Hepatocyte (in vitro differentiated cells): ENCODE measurements at places on chromosomes 16 and 17. TPM values are rescaled to one million over a fixed set of nuclear protein-coding genes. Genes with fewer than 3 reads are reported as not detected.

The EVPLL gene
- polyA plus RNA-seq = 0.55 TPM in 1 of 2 replicates, not detected in the other

The SLC4A1 gene
- polyA plus RNA-seq = not detected in 2 replicates

- DNase-seq = no peak
These were observed 57.1 kb upstream of the KIF2B start for GRCh38 chr17:53765609-53766008.

DNA sequence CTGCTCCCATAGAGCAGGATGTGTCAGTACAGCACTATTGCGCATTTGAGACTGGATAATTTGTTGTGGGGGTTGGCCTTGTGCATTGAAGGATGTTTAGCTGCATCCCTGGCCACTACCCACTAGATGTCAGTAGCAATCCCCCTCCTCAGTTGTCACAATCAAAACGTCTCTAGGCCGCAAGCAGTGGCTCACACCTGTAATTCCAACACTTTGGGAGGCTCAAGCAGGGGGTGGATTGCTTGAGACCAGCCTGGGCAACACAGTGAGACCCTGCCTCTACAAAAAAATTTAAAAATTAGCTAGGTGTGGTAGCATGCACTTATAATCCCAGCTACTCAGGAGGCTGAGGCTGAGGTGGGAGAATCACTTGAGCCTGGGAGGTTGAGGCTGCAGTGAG is 48.4 kb downstream of the CENPV start:
- DNase-seq = peak; percentile 55

DNA sequence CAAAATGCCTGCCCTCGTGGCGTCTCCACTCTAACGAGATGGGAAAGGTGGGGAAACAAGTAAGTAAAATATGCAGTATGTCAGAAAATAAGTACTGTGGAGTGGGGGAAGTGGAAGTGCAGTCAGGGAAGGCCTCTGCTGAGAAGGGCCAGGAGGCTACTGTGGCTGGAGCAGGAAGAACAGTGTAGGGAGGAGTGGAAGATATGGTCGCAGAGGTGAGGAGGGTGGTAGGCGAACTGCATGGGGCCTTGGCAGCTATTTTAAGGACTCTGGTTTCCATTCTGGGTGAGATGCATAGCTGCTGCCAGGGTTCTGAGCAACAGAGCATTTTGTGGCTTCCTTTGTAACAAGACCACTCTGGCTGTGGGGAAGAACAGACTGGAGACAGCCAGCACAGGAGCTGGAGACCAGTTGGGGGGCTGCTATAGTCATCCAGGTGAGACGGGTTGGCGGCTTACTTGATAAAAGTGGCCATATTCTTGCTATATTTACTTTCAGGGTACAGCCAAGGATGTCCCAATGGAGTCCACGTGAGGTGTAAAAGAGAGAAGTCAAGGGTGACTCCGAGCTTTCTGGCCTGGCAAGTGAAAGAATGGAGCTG is 42.6 kb downstream of the CYTH1 start:
- no peak for DNase-seq

DNA sequence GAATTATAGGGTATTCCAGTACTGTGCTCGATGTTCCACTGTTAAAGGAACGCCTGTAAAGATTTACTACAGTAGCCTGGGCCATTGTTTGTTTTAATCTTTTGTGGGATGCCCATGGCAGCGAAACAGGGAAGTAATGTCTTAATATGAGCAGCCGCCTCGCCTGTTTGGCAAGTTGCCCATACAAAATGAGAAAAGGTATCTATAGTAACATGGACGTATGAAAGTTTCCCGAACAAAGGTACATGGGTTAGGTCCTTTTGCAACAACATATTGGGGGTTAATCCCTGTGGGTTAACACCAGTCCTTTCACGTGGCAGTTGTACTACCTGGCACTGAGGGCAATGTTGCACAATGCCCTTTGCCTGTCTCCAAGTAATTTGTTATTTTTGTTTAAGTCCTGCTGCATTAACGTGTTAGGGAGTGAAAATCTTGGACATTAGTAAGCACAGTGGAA is 21.1 kb upstream of the TMC5 start:
- peak; percentile 18 for DNase-seq

GRCh38 chr17:42252597-42253550 is 23.3 kb downstream of the STAT5B start:
- DNase-seq = no peak

- no peak for DNase-seq
These were observed 51.4 kb upstream of the MNT start for GRCh38 chr17:2452216-2452750.

DNA sequence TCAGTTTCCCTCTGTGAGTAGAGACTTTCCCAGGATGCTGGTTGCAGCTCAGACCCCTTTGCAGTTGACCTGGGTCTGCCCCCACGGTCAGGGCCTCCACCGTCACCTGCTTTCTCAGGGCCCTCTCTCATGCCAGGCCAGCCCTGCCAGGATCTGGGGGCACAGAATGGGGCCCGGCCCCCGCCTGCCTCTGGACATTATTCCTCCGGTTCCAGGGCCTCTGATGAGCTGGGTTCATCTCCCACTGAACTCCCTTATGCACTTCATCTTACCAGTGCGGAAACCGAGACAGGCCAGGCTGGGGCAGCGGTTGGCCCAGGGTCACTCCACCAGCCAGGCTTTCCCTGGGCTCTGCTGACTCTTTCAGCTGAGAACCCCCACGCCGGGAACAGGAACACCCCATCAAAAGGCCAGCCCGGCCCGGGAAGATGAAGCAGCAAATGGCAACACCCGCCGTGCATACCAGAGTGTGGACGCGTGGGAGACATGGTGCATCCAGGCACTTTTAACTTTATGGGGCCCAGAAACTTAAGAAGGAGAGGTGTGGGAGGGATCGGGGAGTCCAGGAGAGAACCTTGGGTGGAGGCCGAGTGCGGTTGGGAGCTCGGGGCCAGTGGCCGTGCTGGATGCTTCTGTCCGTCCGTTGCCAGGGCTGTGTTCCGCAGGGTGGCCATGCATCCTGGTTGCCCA is 19.9 kb downstream of the ZNF469 start:
- no peak for DNase-seq

DNA sequence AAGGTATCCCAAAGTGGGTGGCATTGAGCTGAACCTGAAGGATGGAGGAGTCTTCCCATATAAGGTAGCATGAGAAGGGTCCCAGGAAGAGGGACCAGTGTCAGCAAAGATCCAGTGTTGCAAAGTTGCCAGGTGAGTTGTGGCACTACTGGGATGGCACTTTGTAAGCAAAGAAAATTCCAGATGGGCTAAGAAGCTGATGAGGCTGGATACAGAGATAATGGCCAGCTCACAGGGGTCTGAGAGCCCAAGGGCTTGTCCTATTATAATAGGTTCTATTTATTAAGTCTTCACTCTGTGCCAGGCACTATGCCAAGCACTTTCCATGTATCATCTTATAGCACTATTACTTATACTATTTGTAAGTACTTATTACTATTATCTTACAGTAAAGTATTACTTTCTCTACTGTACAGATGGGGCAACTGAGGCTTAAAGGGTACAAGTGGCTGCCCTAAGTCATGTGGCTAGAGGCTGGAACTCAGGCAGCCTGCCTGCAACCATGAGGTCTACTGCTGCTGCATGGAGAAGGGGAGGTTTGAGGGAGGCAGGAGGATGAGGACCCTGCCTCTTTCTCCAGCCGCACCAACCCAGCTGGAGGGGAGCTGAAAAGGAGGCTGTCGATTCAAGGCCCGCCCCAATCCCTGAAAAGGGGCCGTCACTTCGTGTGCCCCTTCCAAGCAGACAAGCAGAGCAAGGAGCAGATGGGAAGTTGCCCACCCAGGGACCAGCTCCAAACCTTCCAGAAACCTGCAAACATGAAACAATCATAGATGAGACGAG is 86.5 kb downstream of the C16orf78 start:
- DNase-seq = no peak

GRCh38 chr17:65074778-65075250 is 18.3 kb upstream of the GNA13 start:
- DNase-seq = peak; percentile 72

- DNase-seq = no peak
These were observed 13.8 kb upstream of the WFIKKN1 start for GRCh38 chr16:616733-617586.

The HYDIN gene
- polyA plus RNA-seq = 0.04 and 1.1 TPM in 2 replicates

The KRT40 gene
- polyA plus RNA-seq = 0.19 TPM in 1 of 2 replicates, not detected in the other

DNA sequence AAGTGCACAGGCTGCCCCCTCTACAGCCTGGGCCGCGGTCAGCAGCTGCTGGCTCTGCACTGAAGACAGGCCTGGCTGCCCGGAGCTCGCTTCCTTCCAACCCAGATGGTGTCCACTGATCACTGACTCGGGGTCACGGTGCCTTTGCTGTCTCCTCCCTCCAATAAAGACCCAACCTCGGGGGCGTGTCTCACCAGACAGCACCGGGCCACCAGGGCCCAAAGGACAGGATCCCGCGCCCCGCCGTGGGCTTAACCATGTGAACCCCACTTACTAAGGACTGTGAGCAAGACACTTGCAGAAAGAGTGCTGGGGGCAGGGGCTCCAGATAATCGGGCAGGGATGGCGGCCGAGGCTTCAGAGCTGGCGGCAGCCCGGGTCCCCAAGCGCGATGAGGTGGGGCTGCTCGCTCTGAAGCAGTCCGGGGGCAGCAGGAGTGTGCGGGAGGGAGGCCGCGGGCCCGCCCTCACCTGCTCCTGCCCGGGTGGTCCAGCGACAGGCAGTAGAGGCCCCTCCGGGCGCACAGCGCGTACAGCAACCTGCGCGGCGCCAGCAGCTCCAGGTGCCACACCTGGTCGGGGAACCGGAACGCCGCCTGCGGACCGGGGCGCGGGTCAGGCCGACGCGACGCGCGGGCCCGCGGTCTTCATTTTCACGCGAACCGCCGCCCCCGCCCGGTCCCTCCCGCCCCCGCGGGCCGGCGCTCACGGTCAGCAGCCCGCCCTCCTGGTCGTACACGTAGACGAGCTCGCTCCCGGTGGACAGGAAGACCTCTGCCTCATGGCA is 502 bp downstream of the FAAP100 start:
- DNase-seq = peak; percentile 44

GRCh38 chr16:2194166-2194834 is 2.1 kb downstream of the CASKIN1 start:
- peak; percentile 70 for DNase-seq

The MARCHF10 gene
- polyA plus RNA-seq = 0.81 TPM in 1 of 2 replicates, not detected in the other

The SLFN12 gene
- polyA plus RNA-seq = 2.7 and 3.1 TPM in 2 replicates
